NT2/D1 (cell line): ENCODE measurements at places on chromosomes 5 and 9.

- no peak for DNase-seq
Measured at GRCh38 chr5:5155617-5156016, 15.5 kb downstream of the ADAMTS16 start.

DNA sequence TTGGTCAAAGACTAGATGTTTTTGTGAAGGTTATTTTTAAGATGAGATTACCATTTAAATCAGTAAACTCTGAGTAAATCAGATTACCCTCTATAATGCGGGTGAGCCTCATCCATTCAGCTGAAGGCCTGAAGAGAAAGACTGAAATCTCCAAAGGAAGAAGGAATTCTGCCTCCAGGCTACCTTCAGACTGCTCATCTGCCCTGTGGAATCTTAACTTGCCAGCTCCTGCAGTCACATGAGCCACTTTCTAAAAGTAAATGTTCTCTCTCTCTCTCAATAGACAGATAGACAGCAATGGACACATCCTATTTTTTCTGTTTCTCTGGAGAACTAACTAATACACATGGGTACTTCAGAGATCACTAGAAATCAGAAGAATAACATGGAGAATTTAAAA lies 182.8 kb downstream of the CFAP90 start:
- DNase-seq, result peak; percentile 27

- no peak for DNase-seq
Measured at GRCh38 chr9:124553738-124554137, 46.5 kb upstream of the NR5A1 start.

- DNase-seq, result no peak
Measured at GRCh38 chr9:127388037-127388855, 8.7 kb upstream of the SLC2A8 start.

- DNase-seq, result no peak
Measured at GRCh38 chr5:140151144-140152021, 23.6 kb upstream of the CYSTM1 start.

DNA sequence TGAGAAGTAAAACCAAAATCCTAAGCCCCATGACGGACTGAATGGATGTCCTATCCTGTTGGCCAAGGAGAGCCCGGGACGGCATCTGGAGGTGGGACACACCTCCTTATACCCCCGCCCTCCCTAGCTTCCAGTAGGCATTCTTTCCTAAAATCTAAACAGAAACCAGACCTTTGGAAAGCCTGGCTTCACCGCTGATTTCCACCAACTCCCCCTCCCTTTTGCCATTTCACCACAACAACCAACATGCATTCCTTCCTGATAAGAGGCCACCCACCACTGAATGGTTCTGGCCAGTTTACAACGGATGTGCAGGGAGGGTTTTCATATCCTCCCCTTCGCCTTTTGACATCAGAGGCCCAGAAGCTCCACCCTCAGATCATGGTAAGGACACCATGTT lies 9.2 kb upstream of the RARS1 start:
- DNase-seq, result no peak

DNA sequence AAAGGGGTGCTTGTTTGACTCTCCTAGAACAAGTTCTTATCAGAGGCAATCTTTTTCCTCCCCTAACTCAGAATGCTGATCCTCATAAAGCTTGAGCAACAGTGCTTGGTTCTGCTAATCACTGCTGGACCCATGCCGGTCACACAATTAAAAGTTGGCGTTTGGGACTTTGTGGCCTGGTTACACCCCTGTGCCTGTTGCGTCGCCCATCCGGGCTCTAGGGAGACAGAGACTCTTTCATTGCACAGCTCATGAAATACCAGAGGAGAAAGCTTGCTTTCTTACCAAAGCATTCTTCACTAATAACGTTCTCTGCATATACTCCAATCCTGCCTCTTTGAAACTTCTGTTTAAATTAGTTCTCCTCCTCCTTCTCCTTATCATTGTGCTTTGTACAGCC lies 301.1 kb downstream of the NR3C1 start:
- DNase-seq, result no peak

- DNase-seq, result no peak
Measured at GRCh38 chr5:127758766-127759283, 55.6 kb downstream of the CCDC192 start.

GRCh38 chr5:177540438-177540837 lies 13.9 kb downstream of the FAM193B start:
- DNase-seq, result no peak

GRCh38 chr5:57841676-57842363 lies 359.2 kb upstream of the ACTBL2 start:
- peak; percentile 81 for DNase-seq

- DNase-seq, result no peak
Measured at GRCh38 chr5:91670122-91670521, 287.0 kb upstream of the ARRDC3 start.

DNA sequence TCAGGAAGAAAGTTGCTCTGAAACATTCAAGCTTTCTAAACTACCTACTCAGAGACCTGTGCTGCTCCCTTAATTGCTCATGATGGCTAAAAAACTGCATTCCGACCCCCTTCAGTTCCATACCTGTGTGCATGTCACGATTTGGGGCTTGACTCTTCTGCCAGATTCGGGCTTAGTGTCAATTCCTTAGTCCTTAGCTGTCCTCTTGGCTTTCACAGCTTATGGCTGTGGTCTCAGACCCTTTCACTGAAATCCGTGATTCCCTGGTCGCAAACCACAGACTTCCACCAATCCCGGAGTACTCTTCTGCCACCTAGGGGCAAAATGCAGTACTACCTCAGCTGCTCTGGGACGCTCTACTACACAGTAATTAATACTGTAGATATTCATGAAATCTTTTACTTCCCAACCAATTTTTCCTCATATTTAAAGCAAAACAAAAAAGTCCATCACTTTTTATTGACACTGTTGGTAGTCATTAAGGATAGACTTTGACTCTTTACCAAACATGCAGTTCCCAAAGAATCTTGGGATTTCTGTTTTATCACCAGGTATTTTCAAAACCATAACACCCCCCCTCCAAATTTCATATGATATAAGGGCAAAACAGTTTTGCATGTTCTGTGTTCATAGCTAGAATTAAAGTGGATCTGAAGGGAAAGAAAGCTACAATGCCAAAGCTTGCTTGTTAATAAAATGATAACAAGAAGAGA lies 617.4 kb downstream of the SLCO4C1 start:
- DNase-seq, result peak; percentile 43

GRCh38 chr9:93187047-93187446 lies 3.1 kb downstream of the WNK2 start:
- no peak for DNase-seq

GRCh38 chr9:38208206-38208901 lies 139.3 kb upstream of the SHB start:
- no peak for DNase-seq

- DNase-seq, result no peak
Measured at GRCh38 chr9:3900673-3901318, 375.0 kb upstream of the RFX3 start.

- no peak for DNase-seq
Measured at GRCh38 chr9:693201-694091, 148.1 kb upstream of the DMRT1 start.

- DNase-seq, result no peak
Measured at GRCh38 chr9:98957826-98958225, 14.1 kb downstream of the COL15A1 start.

DNA sequence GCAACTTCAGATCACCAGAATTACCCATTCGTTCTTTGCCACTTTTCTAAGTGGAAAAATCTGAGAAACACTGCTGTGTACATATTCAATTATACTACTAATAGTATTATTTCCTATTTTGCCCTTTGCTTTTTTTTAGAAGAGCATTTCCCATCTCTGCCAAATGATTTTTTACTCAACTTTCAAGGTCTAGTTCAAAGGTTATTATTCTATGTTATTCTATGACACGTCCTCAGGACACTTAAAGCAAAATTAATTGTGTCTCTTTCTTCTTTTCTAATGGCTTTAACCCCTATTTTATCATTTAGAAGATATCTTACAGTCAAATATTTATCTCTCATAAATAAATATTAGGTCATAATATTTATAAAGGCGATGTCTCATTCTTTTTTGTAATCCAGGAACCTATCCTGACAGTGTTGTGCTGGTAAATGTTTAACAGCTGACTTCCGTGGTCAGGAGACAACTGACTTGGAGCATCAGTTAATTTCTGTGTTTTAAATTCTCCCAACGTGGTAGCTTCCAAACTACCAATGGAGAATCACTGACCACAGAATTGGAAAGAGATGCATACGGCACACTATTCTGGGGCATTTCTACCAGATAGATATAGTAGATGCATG lies 375.2 kb downstream of the ARRDC3 start:
- DNase-seq, result no peak

DNA sequence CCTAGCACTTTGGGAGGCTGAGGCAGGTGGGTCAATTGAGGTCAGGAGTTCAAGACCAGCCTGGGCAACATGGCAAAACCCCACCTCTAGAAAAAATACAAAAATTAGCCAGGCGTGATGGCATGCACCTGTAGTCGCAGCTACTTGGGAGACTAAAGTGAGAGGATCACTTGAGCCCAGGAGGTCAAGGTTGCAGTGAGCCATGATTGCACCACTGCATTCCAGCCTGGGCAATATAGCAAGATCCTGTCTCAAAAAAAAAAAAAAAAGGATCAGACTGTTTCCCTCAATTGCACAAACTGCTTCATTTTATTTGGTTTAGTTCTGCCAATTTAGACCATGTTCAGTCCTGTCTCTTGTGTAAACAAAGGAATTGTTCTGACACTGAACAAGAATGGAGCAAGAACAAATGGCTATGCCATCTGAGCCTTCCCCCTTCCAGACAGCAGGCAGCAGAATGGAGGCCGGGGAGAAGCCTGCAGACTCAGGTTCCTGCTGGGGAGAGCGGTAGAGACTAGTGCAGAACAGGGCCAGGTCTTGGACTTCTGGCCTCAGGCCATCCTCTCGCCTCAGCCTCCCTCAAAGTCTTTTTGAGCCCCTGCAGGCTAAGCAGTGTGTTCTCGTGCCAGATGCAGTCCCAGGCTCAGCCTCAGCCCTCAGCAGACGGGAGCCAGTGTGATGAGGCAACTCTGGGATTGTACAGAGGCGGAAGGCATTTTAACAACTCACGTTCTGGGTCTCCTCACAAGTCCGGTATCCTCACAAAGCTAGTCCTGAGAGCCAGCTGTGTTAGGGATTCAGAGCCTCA lies 18.2 kb downstream of the HNRNPH1 start:
- no peak for DNase-seq

DNA sequence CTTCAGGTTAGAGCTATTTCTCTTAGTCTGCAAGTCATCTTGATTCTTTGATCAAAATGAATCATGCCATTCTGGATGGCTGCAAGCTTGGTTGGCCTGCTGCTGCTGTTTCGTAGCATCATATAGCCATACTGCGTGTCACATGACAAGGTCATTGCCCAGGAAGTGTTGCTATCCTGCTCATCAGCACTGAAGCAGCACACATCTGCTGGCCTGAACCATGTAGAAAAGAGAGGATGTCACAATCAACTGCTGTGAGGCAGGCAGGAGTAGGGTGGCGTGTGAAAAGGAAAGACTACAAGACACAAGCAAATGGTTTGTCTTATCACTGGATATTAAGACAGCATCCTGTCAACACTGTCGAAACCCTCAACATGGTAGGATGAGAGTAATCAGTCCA lies 376.7 kb upstream of the RORB start:
- no peak for DNase-seq

GRCh38 chr5:6541256-6542013 lies 91.4 kb downstream of the NSUN2 start:
- DNase-seq, result no peak

DNA sequence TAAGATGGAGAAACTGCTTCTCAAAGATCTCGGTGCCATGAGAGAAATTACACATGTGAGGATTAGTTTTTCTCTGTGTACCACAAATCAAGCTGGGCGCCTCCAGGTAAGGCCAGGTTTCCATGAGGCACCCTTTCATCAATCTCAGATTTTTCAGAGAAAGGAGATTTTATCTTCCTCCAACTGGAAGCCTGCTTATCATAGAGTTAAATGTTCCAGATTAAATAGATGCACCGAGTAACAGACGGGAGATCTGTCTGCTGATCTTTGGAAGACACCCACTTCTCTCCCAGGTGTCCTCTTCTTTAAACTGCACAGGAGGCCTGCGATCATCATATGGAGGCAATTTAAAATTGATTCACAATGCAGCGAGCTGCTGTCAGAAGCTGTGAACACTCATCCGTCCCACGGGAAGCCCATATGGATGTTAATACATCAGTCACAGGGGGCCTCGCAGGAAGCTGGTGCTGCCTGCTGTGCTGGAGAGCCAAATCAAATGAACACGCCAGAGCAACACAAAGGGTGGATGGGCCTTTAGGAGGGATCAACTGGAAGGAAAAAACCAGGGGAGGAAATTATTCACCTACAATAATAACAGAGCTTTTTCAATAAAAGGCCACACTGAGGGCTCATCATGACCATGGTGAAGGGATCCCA lies 93.3 kb downstream of the TLE1 start:
- DNase-seq, result peak; percentile 28

DNA sequence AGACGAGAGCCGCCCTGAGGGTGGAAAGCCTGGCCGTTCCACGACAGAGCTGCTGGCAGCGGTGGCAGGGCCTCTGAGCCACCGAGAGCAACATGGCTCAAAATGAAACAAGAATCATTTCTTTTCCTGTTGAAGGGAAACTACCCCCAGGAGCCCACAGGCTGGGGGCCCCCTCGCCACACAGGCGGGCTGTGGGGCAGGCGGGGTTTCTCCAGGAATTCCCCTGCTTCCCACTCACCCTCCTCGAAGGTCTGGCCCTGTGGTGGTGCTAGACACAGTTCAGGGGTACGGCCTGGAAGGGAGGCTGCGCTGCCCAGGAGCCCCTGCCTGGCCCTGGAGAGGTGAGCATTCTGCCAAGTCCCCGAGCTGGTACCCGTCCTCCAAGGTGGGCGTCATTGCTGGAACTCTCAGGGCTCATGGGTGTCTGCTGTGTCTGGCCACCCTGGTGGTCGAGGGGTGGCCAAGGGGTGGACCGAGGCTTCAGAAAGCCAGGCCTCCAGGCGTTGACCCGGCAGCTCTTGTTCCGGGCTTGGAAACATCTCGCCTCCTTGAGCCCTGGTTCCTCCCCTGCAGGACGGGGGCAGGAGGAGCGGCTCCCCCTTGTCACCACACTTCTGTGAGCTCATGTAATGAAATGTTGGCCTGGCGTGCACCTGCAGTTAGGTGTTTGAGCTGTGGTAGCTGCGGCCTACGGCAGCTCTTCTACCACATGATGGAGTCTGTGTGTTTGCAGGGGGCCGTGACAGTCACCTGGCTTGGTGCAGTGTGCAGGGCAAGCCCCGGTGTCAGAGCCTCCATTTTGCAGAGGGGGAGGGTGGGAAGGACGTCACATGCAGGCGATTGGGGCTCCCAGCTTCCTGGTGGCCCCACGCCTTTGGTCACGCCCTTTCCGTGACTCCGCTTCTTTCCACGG lies 65.3 kb downstream of the RXRA start:
- DNase-seq, result no peak

DNA sequence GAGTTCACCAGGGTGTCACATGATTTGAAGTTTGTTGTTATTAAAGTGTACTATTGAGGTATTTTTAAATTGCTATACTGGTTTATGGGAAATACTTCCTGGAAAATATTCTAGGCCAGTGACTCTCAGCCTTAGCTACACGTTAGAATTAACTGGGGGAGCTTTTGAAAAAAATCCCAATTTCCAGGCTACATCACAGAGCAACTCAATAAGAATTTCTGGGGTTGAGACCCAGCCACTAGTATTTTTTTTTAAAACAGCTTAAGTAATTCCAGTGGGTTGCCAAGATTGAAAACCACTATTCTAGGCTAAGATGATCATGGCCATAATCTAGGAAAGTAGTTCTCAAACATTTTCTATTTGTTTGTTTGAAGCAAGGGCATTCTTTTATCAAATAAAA lies 142.9 kb upstream of the GRIA1 start:
- no peak for DNase-seq
